ENCODE measurements at places on chromosomes 1 and 21. TPM values are rescaled to one million over a fixed set of nuclear protein-coding genes. Genes with fewer than 3 reads are reported as not detected.

The LHX8 gene
- 0.64 TPM for total RNA-seq

The MANEAL gene
- 23.2 TPM for total RNA-seq

The PCP4L1 gene
- total RNA-seq: 13.0 TPM

DNA sequence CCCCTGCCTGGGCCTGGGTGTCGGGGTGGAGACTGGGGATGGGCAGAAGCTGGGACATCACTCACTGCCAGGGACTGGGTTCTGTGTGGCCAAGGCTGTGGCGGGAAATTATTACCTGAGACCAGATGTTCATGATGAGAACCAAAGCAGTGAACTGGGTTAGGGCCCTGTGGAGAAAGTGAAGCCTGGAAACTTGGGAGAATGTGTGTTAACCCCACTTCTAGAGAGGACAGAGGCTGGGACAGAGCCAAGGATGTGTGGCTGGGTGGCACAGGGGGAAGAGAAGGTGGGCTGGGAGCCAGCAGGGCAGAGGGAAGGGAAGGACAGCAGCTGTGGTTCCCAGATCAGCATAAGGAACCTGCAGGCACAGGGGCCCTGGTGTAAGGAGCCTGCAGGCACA is 31.3 kb downstream of the CNIH3 start:
- DNase-seq: no peak

GRCh38 chr1:63318201-63318979 is 4.0 kb upstream of the FOXD3 start:
- no peak for DNase-seq

DNA sequence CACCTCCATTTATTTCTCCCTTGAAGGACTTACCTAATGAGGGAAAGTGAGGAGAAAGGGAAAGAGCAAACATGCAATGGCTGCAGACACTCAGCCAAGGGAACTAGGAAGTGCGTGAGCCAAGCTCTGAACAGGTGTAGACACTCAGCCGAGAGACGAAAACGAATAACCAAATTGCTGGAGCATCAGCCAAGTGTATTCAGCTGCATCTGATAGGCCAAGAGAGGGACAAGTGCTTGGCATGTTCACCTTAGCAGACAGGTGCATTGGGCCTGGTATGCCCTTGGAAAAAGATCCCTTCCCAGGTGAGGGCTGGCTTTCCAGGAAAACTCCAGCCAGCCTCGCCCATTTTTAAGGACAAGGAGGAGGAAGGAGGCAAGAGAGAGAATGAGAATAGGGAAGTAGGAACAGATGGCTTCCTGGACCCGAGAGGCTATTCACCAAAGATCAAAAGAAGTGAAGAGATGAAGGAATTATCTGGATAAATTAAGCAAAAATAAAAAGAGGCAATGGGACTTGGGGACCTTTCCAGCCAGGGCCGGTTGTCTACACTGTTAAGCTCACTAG is 184.7 kb downstream of the TOMM20 start:
- no peak for DNase-seq

GRCh38 chr1:68174738-68175113 is 57.6 kb downstream of the WLS start:
- no peak for DNase-seq

DNA sequence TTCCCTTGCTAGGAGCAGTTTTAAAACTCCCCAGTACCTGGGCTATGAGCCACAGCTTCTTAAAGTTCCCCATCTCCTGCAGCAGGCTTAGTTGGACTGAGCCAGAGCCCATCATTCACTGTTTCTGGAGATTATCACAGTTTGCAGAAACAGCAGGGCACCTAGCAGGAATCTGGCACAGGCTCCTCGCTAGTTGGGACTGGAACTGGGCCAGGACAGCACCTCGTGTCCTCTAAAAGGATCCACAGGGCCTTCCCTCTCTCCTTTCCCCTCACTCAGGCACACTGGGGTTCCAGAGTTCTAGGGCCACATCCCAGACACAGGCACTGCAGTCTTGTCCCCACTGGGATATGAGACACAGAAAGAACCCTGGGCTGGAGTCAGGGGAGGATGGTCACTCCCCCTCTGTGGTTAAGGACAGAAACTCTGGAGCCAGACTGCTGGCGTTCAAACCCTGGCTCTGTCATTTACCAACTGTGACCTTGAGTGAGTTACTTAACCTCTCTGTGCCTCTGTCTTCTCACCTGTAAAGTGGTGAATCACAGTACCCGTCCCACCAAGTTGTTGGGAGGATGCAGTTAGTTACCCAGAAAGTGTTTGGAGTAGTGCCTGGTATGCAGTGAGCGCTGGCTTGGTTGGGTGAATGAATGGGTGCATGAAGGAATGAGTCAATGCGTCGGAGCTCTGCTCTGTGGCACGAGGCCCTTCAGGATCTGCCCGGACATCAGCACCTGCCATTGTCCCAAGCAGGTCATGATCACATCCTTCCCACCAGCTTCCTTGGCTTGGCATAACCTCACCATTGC is 18.8 kb upstream of the ECE1 start:
- peak; percentile 26 for DNase-seq
